ENCODE measurements at places on chromosomes 4 and X. TPM values are rescaled to one million over a fixed set of nuclear protein-coding genes. Genes with fewer than 3 reads are reported as not detected.

The IL1RAPL1 gene
- total RNA-seq, result not detected

The BMP15 gene
- not detected for total RNA-seq

The KIAA1210 gene
- not detected for total RNA-seq

The GABRG1 gene
- total RNA-seq, result not detected

The PJA1 gene
- 40.1 TPM for total RNA-seq

The MAOA gene
- 6.1 TPM for total RNA-seq

The WDR44 gene
- total RNA-seq, result 10.6 TPM

The MTNR1A gene
- 1.2 TPM for total RNA-seq

The ACE2 gene
- total RNA-seq, result not detected
